Stimulated activated CD8-positive, alpha-beta memory T cell treated with anti-CD3 and anti-CD28 coated beads, Interleukin-2, amount 100 ng/mL, for 48 hours (primary cell): ENCODE measurements at places on chromosomes 12 and 14.

DNA sequence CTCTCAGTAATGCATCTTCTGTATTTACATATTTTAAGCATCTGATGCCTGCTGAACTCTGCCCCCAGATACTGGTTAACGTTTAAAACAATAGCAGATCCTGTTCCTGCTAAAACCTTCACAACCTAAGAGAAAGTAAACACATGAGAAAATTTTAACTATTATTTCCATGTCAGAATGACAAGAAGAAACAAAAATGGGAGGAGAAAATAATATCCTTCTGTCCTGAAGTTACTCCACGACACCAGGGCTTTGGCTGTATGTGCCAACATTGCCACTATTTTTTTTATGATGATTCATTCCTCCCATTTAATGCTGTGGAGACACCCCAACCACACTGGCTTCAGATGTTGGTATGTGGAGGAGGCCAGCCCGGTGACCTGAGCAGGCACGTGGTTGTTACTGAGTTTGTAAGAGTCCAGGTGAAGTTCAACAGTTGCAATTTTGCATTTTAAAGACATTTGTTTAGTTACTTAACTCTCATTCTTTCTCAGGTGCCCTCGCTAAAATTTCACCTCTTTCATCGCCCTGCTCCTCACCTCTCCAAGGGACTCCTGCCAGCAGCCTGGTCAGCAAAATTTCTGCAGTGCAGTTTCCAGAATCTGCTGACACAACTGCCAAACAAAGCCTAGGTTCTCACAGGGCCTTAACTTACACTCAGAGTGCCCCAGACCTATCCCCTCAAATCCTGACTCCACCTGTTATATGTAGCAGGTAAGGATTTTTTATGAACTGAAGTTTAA is 65.5 kb upstream of the SLCO1C1 start:
- DNase-seq = no peak

DNA sequence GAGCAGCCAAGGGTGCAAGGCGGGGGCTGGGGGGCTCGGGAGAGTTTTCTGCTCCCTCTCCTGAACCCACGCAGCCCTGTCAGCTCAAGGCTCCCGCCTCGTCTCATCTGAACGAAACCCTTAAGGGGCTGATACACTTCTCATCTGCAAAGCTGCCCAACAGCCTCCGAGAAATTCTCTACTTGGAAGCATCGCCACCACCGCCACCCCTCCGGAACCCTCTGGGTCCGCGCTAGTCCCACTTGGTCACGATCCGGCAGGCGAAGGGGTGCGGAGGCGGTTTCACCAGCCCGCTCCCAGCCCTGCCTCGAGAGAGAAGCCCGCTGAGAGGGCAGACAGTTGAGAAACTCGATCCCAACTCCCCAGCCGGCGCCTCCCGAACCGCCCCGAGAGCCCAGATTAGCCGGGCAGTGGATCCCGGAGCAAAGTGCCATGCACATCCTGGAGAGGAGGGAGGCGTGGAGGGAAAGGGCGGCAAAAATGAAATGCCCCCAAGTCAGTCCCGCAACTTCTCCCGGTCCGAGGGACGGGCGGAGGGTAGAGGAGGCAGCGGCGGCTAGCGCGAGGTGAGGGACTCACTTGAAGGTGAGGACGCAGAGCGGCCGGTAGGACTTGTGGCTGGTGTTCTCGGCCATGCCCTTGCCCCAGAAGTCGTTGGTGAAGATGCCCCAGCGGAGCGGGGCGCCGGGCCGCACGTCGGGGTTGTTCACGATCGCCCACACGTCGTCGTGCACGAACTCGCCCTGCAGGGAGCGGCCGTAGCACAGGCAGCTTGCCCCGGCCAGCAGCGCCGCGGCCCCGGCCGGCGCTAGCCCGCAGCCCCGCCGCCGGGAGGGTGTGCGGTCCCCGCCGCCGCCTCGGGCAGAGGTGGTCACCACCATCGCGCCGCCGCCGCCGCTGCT is 620 bp downstream of the TMTC1 start:
- no peak for DNase-seq

DNA sequence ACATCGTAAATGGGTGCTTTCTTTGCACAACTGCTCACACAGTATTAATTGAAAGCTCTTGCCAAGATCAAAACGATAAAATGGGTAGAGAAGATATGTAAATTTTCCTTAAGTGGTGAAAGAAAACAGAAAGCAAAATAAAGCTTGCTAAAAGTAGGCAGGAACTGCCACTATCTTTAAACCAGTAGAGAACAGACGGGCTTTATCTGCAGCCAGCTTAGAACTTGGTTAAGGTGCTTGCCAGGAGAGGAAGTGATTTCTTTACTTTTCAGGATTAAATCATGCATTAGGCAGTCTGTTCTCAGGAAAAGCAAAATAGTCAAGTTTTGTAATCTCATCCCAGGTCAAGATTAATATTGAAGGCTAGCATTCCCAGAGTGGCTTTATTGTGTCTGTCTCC is 56.9 kb upstream of the CCDC175 start:
- DNase-seq = no peak

DNA sequence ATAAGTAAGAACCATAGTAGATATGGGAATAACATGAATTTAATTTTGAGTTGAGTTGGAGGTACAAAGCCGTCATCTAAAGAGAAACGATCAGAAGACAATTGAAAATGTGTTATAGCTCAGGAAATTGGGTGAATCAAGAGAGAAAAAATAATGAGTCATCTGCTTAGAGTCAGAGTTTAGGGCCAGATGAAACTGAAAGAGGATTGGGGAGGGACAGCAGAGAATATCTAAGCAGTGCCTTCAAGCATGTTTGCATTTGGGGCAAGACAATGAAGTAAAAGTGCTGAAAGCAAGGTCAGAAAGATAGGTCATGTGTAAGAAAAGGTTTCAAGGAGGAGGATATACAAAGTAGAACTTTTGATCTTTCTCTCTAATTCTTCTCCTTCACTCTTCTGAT is 49.4 kb downstream of the SLC15A5 start:
- no peak for DNase-seq

GRCh38 chr14:20857630-20858261 is 33.4 kb upstream of the RNASE3 start:
- peak; percentile 63 for DNase-seq

- DNase-seq = no peak
These were observed 149.7 kb upstream of the ARHGAP5 start for GRCh38 chr14:31927348-31927832.

DNA sequence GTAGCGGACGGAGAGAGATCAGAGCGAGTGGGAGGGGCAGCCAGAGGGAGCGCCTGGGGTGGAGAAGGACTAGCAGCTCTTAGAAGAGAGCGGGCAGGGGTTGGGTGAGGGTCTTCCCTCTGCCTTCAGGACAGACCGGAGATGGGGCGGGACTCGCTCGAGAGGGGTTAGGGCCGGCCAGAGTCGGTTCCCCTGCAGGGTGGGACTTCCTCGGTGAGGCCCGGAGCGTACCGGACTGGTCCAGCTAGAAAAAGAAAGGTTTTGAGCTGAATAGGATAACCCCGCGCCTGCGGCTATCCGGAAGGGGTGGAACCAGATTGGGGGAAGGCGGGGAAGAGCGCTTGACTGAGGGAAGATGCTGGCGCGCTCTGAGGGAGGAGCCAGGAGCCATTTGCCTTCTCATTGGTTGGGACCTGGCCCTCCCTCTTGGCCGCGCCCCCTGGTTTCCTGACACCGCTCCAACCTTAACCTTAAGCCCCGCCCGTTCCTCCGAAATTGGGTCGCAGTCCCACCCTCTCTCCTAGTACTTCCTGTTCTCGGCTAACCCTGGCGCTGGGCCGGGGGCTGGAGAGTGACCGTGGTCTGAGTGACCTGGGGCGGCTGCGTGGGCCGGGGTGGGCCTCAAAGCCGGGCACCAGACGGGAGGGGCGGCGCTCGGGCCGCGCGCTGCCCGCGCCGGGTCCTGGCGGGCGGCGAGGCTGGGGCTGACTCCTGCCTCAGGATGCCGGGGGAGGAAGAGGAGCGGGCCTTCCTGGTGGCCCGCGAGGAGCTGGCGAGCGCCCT is at the start of gene RNF31:
RNF31 (plus strand) TSS at position 521 of the 783 bp plus-strand sequence; CDS start at position 722, 201 bp downstream.
- DNase-seq = peak; percentile 96

GRCh38 chr14:52950410-52950897 is 396 bp downstream of the FERMT2 start:
- no peak for DNase-seq

GRCh38 chr14:36848213-36848612 is 186.6 kb downstream of the PAX9 start:
- no peak for DNase-seq

DNA sequence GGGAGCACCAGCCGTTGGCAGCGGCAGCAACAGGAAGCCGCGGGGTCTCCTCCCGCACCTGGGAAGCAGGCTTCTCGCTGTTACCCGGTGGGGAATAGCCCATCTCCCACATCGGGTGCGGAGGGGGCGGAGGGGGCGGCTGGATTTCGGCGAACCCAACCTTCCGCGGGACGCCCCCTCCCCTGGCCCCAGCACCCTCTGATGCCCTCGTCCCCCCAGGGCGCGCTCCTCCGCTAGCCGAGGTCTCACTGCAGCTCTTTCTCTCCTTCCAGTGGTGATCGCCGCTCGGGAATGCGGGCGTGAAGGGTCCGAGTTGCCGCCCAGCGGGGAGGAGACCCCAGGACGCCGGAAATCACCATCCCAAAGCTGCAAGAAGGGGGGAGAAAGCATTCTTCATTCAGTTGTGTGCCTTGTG is 303 bp downstream of the SAMD4A start:
- no peak for DNase-seq

GRCh38 chr14:54782751-54783659 is 119.6 kb downstream of the GCH1 start:
- DNase-seq = no peak

DNA sequence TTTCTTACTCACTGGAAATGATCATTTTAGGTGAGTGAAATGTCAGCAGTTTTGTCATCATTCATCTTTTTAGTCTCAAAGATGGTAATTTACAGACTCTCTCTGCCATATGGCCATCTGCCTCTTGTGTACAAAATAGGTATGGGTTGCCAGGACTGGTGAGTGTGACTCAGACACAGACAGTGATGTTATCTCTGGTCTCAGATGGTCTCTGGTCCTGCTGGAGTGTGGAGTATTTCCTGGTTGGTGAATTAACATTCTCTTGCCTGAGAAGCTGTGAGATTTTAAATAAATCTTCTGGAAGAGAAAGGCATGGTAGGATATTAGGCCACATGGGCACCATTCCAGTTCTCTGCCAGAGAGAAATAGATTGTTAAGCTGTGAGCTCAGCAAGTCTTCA is 207.0 kb downstream of the ATP23 start:
- no peak for DNase-seq

GRCh38 chr12:119857041-119857591 is 20.0 kb downstream of the CIT start:
- no peak for DNase-seq

- no peak for DNase-seq
These were observed 194.1 kb downstream of the BTG1 start for GRCh38 chr12:91951571-91951970.

- no peak for DNase-seq
These were observed 101.1 kb downstream of the DAD1 start for GRCh38 chr14:22487941-22488340.

GRCh38 chr12:20492251-20492760 is 124.0 kb downstream of the PDE3A start:
- no peak for DNase-seq

DNA sequence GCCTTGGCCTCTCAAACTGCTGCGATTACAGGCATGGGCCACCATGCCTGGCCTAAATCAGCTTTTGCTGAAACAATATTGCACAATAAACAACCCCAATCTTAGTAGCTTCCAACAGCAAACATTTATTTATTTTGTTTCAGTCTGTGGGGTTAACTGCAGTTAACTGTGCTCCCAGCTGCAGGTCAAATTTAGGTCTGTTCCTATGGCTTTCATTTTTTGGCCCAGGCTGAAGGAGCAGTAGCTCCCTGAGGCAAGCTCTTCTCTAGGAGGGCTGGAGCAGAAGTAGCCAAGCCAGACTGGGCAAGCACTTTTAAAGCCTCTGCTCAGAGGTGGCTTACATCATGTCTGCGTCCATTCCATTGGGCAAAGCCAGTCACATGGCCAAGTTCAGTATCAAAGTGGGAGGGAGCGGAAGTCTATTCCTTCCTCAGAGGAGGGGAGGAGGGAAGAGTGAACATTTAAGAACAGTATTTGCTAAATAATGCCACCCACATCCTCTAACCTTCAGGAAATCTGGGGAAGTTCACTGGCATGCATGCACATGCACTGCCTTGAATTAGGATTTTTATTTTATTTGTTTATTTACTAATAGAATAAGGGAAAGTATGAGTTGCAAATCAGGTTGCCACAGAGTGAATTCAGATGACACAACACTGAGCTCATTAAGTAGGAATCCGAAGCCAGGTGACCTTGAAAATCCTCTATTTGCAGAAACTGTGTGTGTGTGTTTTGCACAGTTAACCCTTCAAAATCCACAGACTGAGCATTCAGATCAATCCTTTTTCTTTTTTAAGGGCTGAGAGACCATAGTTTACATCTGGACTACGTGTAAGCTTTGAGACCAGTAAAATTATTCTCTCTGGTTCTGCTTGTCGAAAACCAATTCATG is 122.0 kb upstream of the SEL1L start:
- no peak for DNase-seq

DNA sequence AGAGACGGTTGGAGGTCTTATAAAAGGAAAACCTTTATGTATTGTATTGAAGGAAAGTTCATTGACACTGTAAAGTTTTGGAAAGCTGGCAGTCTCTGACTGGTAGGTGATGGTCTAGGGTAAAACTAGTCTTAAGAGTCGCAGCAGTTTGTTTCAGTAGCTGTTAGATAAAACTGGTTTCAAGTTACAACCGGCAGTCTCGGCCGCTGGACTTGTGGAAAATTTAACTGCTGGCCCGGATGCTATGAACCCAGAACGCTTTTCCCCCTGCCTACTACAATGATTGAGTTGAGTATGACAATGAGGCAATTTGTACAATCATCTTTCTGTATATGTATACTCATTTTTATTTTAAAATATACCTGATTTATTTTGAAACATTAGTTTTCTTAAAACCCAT is 1426.9 kb downstream of the AACS start:
- DNase-seq = no peak

DNA sequence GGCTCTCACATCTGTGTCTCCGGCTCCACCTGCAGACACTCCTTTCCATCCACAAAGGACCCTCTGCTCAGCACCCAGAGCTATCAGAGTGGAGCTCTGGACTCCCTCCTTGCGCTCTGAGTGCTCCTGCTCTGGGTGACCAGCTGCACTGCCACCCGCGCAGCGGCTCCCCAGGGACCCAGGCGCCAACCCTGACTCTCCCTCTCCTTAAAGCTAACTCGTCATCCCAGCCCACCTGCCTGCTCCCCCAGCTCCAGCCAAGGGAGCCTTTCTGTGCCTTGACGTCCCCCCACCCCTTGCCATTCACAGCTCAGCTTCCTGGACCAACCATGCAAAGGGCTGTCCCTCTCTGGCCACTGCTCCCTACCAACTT is 99.0 kb downstream of the SETD3 start:
- DNase-seq = no peak

DNA sequence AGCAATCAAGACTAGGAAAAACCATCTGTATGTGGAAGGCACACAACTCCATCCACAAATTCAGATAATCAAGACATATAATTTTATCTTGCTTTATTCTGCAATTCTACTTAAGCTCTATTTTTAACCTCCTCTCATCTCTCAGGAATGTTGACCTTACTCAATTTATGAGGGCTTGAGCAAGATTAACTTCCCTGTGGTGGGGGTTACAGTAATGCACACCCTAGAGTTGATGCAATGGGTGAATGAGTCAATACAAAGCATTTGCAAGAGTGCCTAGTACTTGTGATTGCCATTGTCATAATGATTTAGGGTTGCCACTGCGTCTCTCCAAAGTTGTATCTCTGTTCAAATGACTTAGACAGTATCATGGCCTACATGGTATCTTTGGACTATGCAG is 1598.4 kb upstream of the TMEM132C start:
- no peak for DNase-seq
